ENCODE measurements at places on chromosomes 7 and 10.

- DNase-seq = no peak
Observed at GRCh38 chr10:124918906-124919305, 23.0 kb upstream of the ZRANB1 start.

DNA sequence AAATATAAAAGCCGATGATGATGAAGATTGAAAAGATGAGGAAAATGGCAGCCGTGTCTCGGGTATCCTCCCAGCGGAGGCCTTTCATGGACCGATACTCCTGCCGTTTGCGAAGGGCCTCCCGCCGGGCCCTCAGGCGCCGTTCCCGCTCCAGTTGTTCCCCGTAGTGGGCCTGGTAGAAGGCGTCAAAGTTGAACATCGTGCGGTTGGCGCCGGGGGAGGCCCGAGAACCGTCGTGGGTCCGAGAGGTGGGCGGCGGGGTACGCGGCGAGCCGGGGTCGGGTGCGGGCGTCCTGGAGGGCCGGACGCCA lies 553 bp downstream of the DNAJC30 start:
- DNase-seq = no peak

DNA sequence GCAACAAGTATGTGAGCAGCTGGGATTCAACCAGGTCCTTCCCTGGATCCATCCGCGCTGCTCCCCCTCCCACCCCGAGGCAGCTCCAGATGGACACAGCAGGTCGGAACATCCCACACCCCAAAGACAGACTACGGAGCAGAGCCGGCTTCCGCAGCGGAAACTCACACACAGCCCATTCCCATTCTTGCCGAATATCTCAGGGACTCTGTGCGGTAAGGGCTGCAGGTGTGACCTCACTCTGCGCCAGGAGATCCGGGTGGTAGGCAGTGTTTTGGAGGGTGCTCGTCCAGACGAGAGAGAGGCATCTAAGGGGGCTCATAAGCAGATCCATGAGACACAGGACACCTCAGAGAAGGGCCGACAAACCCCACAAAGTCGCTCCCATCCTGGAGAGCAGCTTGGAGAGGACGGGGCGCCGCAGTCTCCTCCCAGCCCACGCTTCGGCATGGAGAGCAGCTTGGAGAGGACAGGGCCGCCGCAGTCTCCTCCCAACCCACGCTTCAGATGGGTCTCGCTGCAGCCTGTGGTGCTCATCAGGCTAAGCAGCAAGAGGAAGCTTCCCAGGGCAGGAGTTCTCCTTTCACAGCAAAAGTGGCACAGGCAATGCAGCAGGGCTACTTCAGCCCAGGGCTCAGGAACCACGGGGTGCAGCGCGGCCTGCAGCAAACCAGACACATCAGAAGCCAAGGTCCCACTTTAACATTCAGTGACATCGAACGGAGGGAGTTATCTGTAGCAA lies 179.9 kb downstream of the DIP2C start:
- no peak for DNase-seq

DNA sequence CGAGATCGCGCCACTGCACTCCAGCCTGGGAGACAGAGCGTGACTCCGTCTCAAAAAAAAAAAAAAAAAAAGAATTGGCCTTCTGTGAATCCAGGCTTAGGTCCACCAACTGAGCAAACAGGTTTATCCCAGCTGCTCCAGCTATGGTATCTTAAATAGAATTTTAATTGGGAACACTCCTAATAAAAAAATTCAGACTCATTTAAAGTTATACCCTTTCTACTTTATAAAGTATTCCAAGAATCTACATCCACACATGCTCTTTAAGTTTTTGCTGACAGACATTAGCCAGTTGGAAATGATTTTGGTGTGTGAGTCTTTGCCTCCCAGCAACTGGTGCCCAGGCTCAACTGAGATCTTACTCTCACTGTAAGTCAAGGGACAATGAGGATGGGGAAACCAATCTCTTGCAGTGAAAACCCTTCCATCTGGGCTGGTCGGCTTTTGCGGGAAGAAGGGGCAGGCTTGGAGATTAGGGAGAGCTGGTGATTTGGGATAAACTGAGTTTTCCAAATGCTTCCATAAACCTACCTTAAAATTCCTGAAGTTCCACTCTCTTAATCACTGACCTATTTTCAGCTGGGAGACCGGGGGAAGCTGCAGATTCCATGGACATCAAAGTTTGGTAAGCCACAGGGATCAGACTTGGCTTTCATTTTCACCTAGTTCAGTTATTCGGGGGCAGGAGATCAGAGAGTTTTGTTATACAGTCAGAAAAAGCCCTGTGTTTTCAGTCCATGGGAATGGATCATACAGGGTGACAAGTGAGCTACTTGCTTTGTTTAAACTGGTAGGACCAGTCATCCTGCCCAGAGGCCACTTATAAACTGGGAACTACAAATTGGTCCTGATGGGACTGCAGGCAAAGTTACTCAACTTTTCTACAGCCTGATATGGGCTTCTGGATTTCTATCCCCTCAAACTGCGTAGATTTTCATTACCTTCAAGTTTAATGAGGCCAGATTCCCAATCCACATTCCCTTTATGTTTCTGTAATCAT lies 89.3 kb upstream of the ZNF746 start:
- DNase-seq = no peak

DNA sequence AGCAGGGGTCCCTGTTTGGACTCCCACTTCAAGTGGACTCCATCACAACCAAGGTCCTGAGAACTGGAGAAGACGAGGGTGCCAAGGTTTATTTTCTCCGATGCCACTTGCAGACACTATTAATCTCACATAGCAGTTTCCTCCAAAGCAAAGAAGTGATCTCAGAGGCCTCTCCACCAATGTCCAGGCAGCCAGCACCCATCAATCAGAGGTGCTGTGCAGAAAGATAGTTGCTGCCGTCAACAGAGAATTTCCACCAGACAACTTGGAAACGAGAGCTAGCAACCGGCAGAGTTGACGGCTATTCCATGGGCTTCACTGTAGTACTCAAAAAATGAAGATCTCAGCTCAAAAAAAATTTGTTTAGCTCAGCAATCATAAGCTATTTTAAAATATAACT lies 438.6 kb upstream of the PFKP start:
- no peak for DNase-seq

GRCh38 chr10:3427347-3427746 lies 254.8 kb upstream of the PITRM1 start:
- DNase-seq = no peak

- no peak for DNase-seq
Observed at GRCh38 chr7:117659531-117660011, 179.7 kb downstream of the CFTR start.

DNA sequence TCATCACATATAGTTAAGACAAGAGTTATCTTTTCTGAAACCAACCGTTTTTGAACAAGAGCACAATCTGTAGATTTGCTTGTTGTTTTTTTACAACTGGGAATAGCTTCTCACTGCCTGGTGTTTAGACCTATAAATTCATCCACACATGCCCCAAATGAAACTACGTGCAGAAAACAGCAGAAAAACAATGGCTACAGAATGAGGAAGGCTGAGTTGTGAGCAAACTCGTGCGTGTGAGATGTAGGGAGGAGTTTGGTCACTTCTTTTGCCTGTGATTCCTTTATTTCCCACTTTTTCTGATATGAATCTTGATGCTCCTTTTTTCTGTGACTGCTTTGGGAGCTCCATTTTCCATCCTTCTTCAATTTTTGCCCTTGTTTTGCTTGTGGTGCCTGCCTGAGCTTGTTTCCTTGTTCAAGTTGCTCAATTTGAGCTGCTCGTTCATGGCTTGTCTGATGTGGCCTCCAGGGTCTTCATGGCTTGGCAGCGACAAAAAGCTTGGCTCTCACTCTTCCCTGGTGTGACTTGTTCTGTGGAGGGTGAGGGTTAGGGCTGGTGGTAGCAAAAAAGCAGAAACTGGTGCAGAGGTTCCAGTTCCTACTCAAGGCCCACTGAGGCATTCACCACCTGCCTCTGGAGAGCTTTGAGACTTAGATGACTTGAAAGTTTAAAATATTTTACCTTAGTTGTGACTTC lies 76.9 kb downstream of the ZNF365 start:
- DNase-seq = no peak

DNA sequence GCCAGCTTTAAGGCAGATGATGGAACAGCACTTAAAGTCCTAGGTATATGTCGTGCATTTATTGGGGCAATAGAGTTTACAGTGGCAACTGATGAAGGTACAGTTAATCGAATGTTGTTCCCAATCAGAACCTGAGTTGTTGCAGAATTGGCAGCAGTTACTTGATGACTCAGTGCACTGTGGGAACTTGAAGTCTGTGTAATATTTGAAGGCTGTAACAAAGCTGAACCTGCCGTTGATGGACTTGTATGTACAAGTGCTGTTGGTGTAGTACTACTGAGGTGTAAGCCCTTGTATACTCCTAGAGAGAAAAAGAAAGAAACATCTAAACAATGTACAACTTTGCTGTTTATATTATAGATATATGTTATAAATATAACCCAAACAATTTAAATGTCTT lies 75.3 kb downstream of the EPC1 start:
- DNase-seq = no peak

DNA sequence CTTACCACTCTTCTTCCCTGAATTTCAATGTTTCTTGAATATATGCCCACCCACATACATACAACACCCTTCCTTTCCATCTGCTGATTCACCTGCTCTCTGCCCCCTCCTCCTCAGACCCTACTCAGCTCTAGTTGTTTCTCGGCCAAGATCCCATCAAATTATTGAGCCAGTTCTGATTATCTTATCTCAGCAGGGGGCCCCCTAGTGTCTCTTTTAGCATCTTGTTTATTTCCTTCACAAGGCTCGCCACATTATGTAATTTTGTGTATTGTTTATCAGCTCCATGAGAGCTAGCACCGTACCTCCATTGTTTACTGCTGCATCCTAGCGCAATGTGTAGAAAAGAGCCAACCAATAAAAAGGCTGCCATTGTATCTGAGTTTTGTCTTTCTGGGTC lies 71.9 kb downstream of the FAM13C start:
- DNase-seq = no peak

DNA sequence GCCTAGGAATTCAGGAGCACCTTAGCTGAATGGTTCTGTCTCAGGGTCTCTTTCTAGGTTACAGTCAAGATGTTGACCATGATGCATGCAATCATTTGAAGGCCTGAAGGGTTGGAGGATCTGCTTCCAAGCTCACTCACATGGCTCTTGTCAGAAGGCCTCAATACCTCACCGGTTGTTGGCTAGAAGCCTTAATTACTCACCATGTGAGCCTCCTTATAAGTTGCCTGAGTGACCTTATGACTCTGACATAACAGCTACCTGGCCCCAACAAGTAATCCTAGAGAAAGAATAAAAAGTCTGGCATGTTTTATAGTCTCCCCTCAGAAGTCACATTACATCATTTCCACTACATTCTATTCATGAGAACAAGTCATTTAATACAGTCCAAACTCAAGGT lies 3.4 kb upstream of the C1GALT1 start:
- DNase-seq = peak; percentile 15

DNA sequence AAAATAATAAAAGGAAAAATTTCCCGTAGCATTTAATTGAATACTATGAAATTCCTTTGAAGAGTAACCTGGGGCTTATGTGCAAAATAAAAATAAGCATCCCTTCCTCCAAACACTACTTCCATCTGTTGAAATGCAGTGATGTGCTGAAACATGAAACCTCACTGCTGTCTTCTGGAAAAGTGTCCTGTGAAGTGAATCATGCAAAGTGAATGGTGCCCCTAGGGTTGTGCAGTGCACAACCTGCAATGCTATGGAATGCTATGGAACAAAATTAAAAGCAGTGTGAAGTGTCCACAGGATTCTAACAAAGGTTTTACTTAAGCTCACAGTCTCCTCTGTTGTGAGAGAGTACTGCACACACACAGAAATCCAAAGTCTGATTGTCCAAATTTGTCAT lies 480.9 kb downstream of the ETV1 start:
- no peak for DNase-seq

DNA sequence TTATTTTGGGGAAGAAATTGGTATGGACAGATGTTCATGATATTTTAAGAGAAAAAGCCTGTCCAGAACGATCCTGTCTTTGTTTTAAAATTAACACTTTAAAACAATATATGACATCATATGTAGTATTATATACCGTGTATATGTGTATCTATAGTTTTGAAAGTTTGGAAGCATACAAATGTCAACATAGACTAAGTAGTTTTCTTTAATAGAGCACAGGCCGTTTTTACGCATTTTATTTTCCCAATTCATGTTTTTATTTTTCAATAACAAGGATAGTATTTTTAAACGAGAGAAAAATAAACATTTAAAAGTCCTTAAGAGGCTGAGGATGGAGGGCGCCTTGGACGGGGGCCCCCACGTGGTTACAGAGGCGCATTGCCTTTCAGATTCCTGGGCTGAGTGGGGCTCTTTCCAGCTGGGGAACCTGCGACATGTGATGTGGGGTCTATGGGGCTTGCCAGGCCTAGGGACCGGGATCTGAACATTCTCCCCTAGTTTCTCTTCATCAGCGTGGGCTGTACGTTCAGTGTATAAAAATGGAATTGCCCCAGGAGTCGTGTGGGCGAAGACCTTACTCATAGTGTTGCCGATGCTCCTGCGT lies 127.8 kb upstream of the ZNF746 start:
- peak; percentile 31 for DNase-seq

GRCh38 chr10:35415505-35415904 lies 79.2 kb downstream of the CCNY start:
- DNase-seq = no peak

GRCh38 chr7:26696161-26696560 lies 168.2 kb downstream of the SKAP2 start:
- no peak for DNase-seq

- DNase-seq = no peak
Observed at GRCh38 chr10:14601326-14601725, 173.4 kb downstream of the FAM107B start.

DNA sequence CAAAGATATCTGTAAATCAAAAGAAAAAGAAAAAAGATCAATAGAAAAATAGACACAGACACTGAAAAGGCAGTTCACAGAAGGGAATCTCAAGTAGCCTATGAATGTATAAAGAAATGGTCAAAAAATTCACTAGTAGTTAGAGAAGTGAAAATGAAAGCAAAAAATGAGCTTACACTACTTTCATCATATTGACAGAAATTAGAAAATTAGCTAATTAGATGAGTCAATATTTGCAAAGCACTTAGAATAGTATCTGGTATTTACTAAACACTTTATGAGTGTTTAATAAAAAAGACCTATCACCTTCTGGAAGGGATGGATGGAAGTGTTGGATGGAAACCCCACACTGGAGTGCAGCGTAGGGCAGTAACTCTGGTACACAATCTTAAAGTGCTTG lies 1.7 kb upstream of the CFAP58 start:
- no peak for DNase-seq

- no peak for DNase-seq
Observed at GRCh38 chr7:90759710-90760109, 163.6 kb downstream of the CDK14 start.

GRCh38 chr10:122515588-122516231 lies 44.8 kb upstream of the DMBT1 start:
- no peak for DNase-seq

- DNase-seq = no peak
Observed at GRCh38 chr7:45709168-45710042, 135.2 kb downstream of the ADCY1 start.

DNA sequence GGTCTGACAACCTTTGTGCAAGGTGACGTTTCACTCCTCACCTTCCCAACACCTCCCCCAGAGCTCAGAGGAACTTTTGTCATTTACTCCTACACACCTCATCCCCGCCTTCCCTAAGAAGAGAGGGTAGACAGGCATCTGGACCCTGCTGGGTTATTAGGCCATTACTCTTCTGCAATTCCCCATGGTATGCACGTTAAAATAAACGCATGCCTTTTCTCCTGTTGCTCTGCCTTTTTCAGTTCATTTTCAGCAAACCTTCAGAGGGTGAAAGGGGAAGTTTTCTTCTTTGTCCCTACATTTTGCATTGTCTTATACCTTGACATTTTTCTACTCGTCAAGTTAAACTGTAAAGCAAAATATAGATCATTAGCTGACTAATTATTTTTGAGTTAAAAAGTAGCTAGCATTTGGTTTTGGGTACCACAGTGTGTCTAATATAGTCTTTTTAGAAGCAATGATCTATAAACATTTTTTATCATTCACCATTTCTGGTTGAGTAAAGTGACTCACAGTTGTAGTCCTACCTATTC lies 10.5 kb upstream of the EDRF1 start:
- DNase-seq = no peak

Data from Caki2 (cell line).